ENCODE measurements at places on chromosomes 4 and X.

DNA sequence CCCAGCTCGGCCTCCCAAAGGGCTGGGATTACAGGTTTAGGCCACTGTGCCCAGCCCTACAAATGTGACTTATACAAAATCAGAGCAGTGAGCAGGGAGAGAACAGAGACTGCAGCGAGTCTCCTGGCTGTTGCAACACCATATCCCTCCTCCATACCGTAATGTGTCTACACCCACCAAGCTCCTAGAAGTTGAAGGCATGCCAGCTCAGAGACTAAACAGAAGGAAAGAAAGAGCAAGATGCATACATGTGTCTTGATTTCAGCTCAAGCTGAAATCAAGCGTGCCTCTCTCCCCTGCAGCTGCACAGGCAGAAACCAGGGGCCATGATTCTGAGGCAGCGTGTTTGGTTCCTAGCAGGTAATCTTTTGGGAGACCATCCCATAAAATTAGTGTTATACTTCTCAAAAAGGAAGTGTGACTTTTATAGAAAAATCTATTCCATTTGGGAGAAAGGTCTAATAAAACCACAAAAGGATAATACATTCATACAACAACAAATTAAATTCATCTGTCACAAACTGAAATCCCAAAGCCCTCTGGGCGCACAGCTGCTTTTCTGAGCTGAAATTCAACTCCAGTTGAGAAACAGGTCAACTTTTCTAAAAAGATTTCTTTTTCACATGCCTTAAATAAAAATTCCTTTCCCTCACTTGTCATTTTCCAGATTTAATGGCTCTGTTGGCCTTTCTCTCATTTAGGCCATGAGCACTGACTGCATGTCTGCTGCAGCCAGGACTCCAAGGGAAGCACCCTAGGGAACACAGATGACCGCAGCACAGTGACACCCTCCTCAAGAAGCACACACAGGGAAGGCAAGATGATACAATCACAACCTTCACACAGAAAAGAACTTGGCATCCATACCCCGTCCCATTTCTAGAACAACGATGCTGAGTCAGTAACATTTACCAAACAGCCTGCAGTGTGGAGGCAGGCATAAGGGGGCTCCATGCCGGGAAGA lies 34.4 kb downstream of the AFAP1 start:
- DNase-seq = no peak

GRCh38 chr4:155403886-155404285 lies 27.1 kb upstream of the MAP9 start:
- DNase-seq = no peak

DNA sequence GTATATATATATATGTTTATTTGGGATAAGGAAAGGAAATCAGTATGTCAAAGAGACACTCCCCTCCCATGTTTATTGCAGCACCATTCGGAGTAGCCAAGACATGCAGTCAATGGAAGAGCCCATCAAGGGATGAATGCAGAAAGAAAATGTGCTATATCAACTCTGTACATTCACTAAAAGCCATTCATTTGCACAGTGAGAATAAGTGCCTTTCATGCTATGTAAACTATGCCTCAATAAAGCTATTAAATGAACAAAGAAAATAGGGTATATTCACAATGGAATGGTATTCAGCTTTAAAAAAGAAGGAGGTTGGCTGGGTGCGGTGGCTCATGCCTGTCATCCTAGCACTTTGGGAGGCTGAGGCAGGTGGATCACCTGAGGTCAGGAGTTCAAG lies 20.3 kb downstream of the CD99 start:
- DNase-seq = no peak

GRCh38 chr4:40395908-40396793 lies 61.0 kb downstream of the CHRNA9 start:
- peak; percentile 67 for DNase-seq

GRCh38 chr4:6770581-6771228 lies 11.8 kb upstream of the KIAA0232 start:
- no peak for DNase-seq

DNA sequence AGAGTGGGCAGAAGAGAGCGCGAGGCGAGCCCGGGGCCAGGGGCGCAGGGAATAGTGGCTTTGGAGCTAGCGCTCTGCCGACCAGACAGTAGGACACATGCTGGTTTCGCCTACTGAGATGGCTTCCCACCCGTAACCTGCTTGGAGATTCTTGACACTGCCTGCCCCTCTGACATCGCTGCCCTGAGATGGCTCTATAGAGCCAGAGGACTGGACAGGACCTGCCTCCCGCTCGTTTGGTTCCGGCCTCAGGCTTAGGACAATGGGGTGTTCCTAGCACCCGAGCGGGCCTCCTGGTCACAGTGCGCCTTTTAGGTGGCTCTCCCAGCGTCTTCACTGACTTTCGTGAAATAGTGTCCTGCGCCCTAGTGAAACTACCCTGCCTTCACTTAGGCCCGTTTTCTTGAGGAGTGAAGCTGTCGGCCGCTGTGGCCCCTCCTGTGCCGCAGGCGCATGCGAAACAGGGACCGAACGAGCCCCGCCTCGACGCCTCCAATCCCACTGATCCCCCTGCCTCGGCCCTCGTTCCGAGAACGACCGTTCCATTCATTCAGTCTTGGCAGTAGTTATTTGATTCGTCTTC lies 608 bp downstream of the TAF1 start:
- no peak for DNase-seq

DNA sequence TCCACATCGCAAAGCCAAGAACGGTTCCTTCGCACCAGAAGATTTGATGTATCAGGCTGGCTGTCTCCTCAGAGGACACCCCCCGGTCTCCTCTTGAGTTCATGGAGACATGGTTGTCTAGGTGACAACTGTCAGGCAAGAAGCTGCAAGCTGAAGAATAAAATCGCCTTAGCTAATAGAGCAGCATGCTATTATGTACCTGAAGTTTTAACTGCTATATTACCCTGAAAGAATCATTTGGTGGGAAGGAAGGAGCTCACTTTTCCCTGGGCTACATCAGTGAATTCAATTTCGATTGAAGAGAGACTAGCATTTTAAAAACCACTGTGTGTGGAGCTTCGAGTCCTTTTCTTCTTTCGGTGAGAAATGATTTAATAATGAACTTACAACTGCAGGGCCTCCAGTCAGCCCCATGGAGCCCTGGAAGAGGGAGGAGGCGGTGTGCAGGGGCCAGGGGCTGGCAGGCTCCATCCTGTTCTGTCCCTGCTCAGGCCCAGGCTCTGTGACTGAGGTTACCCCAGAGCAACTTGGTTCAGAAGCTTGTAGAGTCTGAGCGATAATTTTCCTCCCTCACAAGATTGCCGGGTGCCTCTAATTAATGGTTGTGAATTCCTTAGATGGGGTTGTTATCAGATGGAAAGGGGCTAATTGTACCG lies 191.3 kb downstream of the MID1IP1 start:
- no peak for DNase-seq

Data from lower leg skin (tissue), 4 donors.